Aorta (tissue), 5 donors: ENCODE measurements at places on chromosomes 12 and 14. TPM values are rescaled to one million over a fixed set of nuclear protein-coding genes. Genes with fewer than 3 reads are reported as not detected.

DNA sequence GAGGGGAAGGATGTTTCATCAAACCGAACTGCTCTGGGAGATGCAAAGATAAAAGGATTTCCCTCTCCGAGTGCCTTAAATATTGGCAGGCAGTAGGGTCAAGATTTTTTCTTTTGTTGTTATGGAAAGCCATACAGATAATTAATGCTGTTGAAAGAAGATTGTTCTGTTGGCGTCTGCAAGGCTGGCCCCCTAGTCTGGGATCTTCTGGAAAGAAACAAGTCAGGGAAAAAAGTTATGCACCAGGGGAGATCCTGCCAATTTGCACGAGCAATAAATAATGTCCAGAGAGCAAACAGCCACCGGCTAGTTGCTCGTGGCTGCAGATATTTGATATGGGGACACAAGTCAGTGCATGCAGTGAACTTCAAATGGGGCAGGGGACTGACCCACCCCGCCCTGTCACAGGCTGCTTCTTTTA, 202.1 kb upstream of the MYL2 start:
- DNase-seq: no peak

- no peak for DNase-seq
Observed at GRCh38 chr14:89650077-89650978, 233.3 kb upstream of the FOXN3 start.

GRCh38 chr12:118633071-118633470, 256.7 kb downstream of the SUDS3 start:
- no peak for DNase-seq

DNA sequence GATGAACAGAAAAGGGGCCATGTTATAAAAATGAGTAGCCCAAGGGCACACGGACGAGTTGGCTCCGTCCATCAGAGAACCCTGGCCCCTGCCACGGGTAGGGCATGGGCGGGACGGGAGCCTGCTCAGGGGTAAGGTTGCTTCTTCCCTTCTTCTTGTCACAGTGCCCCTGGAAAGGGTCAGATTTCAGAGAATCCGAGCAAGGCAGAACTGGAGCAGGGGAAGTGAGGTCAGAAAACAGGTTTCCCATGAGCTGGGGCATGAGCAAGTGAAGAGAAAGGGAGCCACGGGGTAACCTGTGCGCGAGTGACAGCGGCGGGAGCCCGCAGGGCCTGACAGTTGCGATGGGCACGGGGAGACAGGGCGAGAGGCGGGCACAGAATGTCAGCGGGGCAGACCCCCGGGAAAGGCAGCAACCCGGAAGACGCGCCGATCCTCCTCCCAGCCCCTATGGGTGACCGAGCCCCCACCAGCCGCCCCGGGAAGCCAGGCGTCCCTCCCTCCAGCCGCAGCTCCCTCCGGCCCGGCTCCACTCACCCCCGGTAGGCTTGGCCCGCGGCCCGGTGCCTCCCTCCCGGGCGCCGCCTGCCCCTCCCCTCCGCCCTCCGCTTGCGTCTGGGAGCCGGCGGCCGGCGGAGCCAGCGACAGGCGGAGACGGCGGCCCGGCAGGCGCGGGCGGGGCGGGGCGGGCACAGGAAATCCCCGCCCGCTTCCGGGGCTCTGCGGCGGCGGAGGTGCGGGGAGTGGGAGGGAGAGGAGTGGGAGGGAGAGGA, at the start of gene ZNF641:
Gene ZNF641, minus strand, starts transcription at position 671 of the 773 bp plus-strand sequence. CDS start 2,829 bp downstream, outside the sequence.
- DNase-seq: peak; percentile 87

DNA sequence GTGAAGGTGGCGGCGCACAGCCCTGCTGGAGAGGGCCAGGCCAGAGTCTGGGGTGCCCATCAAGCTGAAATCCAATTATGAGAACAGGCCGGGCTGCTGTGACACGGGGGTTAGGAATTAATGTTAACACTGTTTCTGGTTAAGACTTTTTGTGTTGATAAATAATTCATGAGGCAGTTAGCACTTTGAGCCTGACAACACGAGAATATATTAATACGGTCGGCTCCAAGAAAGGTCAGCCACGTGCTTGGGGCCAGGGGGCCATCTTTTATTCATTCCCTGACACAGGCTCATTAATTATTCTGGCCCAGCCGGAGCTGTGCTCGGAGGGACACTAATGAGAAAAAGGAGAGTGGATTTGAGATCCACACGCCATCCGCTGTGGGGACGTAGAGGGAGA, 45.1 kb downstream of the FBRSL1 start:
- no peak for DNase-seq

DNA sequence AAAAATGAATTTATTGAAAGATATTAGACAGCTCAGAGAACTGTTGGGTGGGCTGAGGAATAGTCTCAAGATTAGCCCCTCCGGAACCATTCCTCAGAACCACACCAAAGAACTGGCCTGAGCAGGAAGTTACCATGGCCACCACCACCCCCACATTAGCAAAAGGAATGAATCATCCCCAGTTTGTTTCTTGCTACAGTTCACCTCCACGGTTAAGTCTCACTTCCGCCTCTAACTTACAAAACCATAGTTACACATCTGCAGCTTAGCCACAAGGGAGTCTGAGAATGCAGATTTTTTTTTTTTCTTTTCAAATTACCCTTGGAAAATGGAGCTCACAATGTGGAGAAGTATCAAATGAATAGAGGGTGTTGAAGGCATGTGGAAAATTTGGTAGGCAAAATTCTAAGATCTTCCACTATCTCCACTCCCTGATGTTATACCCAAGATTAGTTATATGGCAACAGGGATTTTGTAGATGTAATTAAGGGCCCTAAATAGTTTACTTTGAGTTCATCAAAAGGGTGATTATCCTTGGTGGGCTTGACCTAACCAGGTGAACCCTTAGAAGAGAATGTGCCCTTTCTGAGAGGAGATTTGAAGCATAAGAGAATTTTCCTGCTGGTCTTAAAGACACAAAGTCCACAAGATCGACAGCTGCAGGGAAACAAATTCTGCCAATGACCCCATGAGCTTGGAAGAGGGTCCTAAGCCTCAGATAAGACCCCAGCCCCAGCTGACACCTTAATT, 129.8 kb upstream of the KRR1 start:
- no peak for DNase-seq

DNA sequence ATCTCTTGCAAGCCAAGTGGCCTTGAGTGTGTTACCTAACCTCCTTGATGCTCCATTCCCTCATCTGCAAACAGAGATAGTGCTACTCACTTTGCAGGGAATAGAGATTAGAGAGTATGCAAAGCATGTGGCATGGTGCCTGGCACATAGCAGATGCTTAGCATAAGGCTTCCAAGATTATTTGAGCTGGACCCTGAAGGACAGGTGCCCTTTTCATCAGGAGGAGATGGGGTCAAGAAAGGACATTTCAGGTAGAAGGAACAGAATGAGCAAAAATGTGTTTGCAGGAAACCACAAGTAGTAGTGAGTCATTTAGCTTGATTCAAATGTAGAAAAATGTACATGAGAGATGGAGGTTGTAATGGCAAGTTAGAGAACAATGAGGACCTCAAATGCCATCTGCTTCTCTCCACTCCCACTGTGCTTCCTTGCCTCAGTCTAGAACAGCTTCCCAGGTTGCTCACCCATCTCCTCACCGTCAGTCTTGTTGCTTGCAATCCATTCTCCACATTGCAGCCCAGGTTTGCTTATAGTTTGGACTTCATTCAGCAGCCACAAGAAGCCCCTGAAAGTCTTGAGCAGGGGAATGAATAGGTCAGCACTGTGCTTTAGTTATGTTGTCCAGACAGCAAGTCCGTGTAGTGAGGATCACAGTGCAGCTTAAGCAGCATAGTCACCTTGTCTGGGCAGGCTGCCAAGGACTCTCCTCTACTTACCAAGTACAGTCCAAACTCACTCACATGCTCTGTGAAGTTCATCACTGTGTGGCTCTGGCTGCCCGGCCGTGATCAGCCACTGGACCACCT, 536.3 kb upstream of the CCDC196 start:
- DNase-seq: no peak

DNA sequence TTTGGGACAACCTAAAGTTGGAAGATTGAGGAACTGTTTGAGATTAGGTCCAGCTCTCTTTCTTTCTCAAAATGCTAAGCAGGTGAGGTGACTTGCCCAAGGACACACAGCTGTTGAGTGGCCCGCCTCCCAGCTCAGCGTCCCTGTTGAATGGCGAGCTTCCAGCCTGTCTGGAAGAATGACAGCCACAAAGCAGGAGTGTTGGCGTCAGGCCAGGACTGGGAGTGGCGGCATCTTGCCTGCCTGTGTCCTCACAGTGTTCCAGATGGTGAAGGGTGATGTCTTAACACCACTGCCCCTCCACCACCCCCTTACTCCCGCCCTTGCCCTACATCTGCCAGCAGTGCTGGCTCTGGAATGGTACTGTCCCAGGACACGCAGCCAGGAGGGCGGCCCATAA, 4.4 kb upstream of the CEBPE start:
- DNase-seq: peak; percentile 67

DNA sequence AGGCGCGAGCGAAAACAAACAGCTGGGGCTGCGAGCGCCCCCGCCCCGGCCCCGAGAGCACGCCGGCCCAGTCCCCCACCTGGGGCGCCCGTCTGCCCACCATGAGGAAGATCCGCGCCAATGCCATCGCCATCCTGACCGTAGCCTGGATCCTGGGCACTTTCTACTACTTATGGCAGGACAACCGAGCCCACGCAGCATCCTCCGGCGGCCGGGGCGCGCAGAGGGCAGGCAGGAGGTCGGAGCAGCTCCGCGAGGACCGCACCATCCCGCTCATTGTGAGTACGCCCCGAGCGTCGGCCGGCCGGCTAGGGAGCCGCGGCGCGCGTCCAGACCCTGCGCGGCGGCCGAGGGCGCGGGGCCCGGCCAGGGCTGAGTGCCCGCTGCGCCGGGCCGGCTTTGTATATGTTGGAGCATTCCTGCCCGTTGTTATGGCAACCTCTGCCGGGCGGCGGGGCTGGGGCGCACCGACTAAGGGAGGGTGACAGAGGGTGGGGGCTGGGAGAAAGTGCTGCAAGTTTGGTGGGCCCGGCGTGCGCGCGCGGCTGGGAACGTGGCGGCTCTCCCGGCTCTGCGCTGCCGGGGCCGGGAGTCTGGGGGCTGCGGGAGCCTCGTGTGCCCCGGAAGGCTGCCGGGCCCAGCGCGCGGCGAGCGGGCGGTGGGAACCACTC, 367 bp downstream of the GALNT16 start:
- DNase-seq: peak; percentile 85

- peak; percentile 77 for DNase-seq
Observed at GRCh38 chr12:57182918-57183575, 33.5 kb upstream of the NXPH4 start.

- DNase-seq: no peak
Observed at GRCh38 chr12:79058342-79058741, 193.8 kb downstream of the SYT1 start.

DNA sequence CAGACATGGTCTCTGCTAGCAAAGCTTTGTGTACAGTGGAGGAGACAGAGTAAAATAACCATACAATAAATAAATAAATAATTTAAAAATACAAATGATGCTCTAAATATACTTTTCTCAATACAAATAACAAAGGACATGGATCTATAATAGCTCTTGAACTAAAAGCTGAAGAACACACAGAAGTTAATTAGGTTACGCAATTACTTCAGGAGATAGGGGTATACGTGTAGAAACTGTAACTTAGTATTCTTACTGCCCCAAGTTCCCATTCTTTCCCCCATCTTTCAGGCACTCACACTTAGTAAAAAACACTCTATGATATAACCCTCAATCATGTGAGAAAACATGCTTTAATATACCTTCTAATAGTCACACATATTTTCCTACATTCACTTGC, 44.2 kb downstream of the INSM2 start:
- no peak for DNase-seq

- DNase-seq: peak; percentile 30
Observed at GRCh38 chr12:132142679-132143335, 1.3 kb downstream of the DDX51 start.

- DNase-seq: no peak
Observed at GRCh38 chr12:65195387-65196055, 26.1 kb downstream of the LEMD3 start.

DNA sequence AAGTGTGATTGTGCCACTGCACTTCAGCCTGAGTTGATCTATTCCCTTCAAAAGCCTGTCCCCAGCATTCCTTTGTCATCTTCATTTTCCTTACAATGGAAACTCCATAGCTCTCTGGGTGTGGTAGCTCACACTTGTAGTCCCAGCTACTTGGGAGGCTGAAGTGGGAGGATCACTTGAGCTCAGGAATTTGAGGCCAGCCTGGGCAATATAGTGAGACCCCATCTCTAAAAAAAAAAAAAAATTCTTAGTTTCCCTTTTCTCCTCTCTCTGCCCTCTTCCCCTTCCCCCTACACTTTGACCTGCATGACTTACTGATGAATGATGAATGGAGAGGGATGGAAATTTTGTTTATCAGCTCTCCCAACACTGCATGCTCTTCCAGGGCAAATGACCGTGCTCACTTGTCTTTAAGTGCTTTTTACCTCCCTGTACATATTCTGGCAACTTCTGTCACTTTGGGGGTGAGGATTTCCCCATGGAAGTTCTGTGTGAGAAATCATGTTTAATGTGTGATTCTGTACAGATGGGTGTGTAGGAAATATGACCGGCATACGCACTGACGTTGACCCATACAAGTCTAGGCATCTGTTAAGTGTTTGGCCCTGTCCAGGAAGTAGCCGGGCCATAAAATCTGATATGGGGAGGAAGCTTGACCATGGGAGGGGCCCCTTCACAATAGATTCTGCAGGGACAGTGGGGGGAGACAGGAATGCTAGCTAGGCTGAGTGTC, 65.4 kb downstream of the ZFP36L1 start:
- no peak for DNase-seq

DNA sequence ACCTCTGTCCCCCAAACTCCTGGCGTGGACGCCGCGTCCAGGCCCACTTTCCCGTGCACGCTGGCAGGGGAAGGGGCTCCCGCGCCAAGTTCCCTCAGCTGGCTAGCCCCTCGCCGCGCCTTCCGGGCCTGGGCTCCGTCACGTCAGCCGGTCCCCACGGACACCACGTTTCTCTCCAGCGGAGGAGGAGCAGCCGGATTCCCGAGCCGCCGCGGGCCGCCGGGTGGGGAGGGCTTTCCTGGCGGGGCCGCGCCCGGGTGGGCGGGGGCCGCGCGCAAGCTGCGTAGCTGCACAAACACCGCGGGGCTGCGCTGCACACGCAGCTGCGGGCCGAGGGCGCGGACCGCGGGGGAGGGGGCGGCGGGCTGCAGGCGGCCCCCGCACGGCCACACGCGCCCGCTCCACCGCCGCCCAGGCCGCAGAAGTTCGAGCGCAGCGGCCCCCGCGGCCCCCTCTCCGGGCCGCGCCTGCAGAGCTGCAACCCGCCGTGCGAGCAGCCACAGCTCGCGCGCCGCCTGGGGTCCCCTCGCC, 45.1 kb upstream of the PNMA1 start:
- DNase-seq: peak; percentile 91

KRT81 gene
- total RNA-seq: not detected

FAM90A1 gene
- 0.32 TPM for total RNA-seq

SLC5A8 gene
- not detected for total RNA-seq

TCHP gene
- total RNA-seq: 9.8 TPM

SAMD15 gene
- 0.71 TPM for total RNA-seq

DHRS2 gene
- not detected for total RNA-seq
